Stimulated activated CD4-positive, alpha-beta T cell treated with anti-CD3 and anti-CD28 coated beads, Interleukin-15, amount 100 ng/mL, for 24 hours (primary cell): ENCODE measurements at places on chromosomes 3 and 15.

GRCh38 chr3:161423911-161424522 is 52.7 kb upstream of the SPTSSB start:
- DNase-seq: no peak

- no peak for DNase-seq
These were observed 471.8 kb downstream of the GRM7 start for GRCh38 chr3:7332696-7333095.

GRCh38 chr3:127899200-127899599 is 15.8 kb upstream of the KBTBD12 start:
- no peak for DNase-seq

DNA sequence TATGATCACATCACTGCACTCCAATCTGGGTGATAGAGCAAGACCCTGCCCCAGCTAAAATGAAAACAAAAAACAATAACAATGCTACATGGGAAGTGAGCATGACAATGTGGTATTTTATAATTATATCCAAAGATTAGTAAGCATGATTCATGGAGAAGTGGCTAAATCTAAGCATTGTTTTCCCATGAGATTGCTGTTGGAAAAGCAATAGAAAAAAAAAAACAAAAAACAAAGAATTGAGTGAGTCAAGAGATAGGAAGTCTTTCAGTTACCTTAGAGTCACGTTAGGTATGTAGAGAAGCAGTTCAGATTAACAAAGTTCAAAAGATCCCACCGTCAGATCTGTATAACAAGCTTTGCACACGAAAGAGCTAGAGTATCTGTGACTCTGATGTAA is 210.3 kb upstream of the CNTN6 start:
- DNase-seq: no peak

GRCh38 chr15:33279613-33280205 is 31.1 kb upstream of the RYR3 start:
- DNase-seq: no peak

GRCh38 chr15:40355976-40356585 is 1.9 kb upstream of the DISP2 start:
- DNase-seq: no peak

- peak; percentile 52 for DNase-seq
These were observed 190.5 kb upstream of the CMC1 start for GRCh38 chr3:28050885-28051284.

DNA sequence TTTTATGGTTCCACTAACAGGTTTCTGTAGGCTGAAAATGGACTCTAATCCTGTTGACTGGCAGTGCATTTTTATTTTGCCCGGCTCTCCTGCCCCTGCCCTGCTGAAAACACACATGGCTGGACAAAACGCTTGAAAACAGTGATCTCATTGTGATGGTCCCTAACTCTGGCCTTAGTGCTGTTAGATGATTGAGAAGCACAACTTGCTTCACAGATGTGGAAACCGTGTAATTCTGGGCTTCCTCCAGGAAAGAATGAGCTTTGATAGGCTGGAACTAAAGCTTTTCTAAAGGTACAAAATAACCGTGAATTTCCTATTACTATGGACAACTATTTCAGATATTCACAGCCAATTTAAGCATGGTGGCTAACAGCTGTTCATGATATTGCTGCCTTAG is 121.4 kb downstream of the VGLL3 start:
- no peak for DNase-seq

DNA sequence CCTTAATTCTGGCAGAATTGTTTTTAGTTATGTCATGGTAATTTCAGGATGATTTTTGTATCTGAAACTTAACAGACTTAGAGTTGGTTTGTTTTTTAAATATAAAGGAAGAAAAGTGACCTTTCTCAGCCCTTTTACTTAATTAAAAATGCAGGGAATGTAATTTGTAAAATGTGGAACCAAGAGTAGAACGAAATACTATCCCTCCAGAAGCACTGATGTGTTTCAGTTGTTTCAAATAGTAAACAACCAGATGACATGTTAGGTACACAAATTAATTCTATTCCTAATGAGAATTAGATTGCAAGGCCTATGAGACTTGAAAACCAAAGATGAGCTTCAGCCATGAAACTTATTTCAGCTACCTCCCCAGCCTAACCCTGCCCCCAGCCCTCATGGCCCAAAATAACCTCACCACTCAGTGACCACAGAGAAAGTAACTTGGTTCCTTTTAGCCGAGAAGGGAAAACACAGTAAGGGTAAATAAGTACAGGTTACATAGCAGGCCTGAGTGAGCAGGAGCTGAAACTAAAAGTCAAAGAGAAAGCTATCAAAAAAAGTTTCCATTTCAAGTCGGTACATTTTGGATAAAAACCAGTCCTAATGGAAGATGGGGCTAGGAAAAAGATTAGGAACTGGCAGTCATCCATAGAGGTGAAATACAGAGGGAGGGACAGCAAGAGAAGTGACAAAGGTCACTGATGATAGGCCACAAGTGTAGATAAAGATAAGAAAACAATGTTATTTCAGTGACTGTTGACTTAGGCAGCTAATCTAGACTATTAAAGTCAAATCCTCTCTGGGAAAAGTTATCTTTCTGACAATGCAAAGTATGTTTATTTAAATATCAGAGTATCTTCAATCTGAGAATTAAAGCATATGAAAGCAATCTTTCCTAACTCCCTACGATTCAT is 23.2 kb downstream of the SENP8 start:
- DNase-seq: no peak

DNA sequence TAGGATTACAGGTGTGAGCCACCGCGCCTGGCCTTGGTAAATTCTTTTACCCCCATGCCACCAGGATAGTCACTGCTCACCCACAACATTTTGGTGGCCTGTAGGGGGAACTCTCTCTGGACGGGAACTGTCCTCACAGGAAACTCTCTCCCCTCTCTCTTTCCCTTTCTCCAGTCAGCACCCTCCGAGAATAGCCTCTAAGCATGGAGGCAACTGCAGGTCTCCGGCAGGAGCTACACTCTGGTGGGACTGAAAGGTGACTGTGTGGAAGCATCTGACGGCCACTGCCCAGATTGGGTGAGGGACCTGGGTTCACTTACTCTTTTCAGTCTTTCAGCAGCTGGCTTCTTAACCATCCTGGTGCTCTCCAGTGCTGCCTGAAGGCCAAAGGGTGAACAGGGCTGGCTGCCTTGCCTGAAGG is 21.3 kb downstream of the TRANK1 start:
- no peak for DNase-seq

DNA sequence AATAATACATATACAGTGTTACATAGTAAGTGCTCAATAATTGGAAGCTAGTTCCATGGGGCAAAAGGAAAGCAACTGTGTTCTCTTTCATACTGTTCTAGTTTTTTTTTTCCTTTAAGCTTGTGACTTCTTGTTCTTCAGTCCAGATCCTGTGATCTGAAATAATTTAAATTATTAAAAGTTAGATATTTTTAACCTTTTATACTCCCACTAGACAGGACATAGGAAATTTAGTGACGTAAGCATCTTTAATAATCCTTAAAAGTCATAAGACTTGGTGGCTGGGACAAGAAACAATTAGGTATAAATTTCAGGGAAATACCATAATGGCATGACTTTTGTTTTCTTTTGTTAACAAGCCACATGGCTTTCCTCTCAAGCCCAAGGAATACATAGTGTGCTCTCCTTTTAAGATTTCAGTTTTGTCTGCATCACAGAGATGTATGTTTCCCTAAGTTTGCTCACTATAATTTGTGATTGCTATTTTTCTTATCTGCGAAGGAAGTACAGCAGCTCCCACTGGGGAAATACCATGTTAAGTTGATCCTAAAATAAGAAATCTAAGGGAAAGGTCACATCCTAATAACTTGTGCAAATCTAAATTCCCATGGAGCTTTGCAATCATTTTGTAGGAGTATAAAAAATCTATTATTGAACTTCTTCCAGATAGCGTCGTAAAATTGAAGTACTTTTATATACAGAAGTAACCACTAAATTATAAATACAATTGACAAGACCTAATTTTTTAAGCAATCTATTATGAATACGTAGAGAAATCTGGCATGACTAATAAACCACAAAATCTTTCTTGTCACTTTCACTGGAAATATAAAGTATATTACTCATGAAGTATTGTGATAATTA is 30.1 kb downstream of the PPARG start:
- no peak for DNase-seq

- no peak for DNase-seq
These were observed 204.9 kb downstream of the KLHL25 start for GRCh38 chr15:85589851-85590250.

- peak; percentile 6 for DNase-seq
These were observed 6.5 kb downstream of the OR5K4 start for GRCh38 chr3:98359993-98360675.

GRCh38 chr3:108966773-108967172 is 13.1 kb upstream of the GUCA1C start:
- no peak for DNase-seq

GRCh38 chr3:45566951-45567411 is 27.6 kb upstream of the LIMD1 start:
- no peak for DNase-seq

GRCh38 chr3:140170612-140171011 is 235.6 kb downstream of the CLSTN2 start:
- no peak for DNase-seq

- DNase-seq: no peak
These were observed 72.5 kb upstream of the SLC6A11 start for GRCh38 chr3:10743366-10744097.

GRCh38 chr3:97658668-97659285 is 105.8 kb upstream of the ARL6 start:
- no peak for DNase-seq

- DNase-seq: peak; percentile 57
These were observed 255.5 kb downstream of the UACA start for GRCh38 chr15:70507772-70508371.

DNA sequence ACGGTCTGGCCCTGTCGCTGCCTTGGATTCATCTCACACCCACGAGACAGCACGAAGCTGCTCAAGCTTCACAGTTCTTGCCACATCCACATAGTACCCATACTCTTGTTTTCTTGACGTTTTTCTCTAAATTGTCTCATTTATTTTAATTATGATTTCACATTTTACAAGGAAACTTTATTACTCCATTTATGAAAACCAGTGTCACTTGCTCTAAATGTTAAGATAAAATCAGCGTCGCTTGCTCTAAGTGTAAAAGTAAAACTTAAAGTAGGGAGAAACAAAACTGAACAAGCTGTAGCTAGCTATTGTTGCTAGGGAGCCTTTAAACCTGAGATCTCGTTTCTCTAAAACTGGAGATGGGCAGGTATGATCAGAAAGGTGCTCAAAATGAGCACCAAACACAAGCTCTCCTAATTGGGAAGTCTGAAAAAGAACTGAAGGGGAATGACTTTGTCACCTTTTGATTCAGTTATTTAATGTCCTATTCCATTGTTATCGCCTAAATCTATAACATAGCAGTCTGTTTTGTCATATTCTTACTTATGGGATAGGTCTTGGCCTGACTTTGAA is 680 bp downstream of the IFT122 start:
- no peak for DNase-seq

GRCh38 chr3:18344306-18345014 is 80.7 kb downstream of the SATB1 start:
- DNase-seq: no peak

DNA sequence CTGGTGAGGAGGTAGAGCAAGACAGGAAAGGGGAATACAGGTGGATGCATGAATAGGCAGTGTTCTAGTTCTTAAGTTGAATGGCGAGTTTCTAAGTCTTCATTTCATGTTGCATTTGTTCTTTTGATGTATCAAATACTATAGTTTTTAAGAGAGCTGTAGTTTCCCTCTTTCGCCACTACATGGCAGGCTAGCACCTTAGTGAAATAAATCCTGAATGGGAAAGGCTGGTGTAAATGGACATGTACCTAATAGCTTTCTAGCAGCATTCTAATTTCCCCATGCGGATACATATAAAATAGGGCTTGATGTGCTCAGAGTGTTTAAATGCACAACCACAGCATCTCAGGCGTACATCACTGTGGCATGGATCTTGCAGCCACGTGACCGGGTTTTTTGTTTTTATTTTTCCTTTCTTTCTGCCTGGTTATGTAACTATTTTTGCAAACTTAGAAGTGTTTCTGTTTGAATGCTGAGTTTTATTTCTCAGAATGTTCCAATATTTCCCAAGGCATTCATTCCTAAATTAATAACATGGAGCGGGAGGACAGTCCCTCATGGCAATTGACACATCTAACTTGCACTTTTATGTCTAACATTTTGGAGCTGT is 23.5 kb upstream of the CLN6 start:
- peak; percentile 38 for DNase-seq

GRCh38 chr3:166446291-166446690 is 609.1 kb upstream of the BCHE start:
- no peak for DNase-seq

- no peak for DNase-seq
These were observed 37.7 kb upstream of the TRAK1 start for GRCh38 chr3:42053476-42053875.

GRCh38 chr15:80695099-80695910 is at the start of gene ABHD17C:
Gene ABHD17C, plus strand, starts transcription at chr15:80695310. Its CDS starts 120 bp downstream, at chr15:80695430.
- peak; percentile 69 for DNase-seq

DNA sequence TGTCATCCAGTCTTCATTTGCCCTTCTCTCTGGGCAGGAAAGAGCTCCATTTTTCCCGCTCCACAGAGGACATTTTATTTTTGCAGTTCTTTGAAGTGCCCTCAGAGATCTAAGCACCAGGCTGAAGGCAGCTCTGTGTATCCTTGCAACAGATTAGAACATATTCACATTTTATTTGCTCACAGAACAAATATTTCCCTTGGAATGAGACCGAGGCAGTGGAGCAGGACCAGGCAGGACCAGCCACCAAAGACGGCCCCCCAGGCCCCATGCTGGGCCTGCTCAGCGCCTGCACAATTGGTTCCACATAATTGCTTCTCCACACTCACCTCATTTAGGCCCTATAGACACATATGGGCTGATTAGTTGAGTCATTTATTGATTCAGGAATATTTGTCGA is 15.7 kb upstream of the ETV5 start:
- no peak for DNase-seq

- DNase-seq: no peak
These were observed 35.7 kb downstream of the SQOR start for GRCh38 chr15:45670511-45670910.

DNA sequence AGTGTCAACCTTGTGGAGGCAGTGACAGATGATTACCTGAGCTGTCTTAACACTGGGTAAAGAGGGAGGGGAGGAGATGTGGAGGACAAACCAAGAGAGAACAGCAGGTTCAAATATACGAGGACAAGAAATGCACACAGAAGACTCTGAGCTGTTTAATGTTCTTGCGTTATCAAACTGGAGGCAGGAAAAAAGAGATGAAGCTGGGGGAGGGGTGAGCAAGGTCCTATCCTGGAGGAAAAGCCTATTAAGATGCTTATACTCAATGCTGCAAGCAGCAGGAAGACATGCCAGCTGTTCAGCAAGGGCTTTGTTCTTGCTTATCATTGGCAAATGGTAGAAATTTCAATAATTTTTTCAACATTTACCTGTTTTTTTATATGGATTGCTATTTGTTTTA is 345.7 kb upstream of the TRIM42 start:
- DNase-seq: no peak

DNA sequence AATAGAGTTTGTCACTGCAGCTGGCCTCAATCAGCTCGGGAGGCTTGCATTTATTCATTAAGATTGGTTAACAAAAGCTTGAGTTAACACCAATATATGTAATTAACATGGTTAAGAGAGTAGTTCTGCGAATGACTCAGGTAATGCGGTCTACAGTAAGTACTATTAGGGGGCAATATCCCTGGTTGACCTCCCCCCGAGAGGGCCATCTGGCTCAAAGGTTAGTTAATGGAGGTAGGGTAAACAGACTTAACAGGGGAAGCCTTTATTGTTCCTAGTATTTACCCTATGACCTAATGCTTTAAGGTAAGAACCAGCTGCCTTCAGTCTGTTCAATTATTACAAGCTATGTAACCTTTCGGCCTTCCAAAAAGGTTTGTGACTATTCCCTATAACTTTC is 403.3 kb upstream of the SGO1 start:
- DNase-seq: no peak
